ENCODE measurements at places on chromosomes 2 and 18.

DNA sequence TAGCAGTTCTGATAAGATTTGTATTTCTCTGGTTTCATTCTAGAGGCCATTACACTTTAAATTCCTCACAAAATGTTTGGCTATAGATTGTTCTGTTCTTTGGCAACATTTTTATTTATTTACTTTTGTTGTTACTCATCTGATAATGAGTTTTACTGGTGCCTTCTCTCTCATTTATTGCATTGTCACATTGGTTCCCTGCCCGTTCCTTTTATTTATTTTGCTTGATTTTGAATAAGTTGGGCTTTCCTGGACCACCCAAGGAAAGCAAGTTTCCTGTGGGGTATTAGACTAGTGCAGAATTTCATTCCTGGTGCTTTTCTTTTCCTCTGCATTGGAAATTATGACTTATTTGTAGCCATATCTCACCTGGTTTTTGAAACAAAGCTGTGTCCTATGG is 232.0 kb downstream of the SOCS6 start:
- DNase-seq, result no peak

DNA sequence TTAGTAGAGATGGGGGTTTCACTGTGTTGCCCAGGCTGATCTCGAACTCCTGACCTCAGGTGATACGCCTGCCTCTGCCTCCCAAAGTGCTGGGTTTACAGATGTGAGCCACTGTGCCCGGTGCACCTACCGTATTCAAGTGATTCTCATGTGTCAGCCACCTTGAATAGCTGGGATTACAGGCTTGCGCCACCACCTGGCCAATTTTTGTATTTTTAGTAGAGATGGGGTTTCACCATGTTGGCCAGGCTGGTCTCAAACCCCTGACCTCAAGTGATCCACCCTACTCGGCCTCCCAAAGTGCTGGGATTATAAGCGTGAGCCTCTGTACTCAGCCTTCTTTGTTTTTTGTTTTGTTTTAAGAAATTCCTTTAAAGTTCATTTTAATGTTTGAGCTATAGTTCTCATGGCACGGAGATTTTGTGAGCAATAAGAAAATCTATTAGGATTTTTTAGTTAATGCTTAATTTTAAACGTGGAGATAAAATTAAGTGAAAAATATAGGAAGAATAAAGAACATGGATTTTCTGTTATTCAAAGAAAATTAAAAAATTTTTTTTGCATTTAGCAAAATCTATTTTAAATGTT is 242.6 kb downstream of the PHLPP1 start:
- no peak for DNase-seq

DNA sequence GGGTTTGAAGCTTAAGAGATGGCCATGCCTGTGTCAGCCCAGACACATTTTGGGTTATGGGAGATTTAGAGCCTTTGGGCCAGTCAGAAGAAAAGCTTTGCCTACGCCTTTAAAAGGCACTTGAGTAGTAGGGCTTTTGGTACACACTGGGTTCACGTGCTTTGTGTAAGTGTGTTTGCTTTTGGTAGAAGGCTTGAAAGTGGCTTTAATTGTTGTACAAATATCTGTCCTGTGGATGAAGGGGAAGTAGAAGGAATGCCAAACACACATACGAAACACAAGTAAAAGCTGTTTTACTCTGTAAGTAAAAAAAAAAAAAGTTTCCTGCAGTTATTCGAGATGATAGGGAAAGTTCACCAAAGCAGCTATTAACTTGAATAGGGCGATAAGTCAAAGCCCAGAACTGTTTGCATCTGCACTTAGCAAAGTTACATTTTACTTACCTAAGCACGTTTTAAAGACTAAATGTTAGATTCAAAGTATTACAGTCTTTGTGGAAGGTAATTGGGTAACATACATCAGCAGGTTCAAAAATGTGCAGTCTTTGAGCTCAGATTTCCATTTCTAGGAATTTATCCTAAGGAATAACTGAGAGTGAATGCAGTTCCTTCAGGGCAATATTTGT is 75.4 kb downstream of the STK25 start:
- no peak for DNase-seq

- no peak for DNase-seq
Observed at GRCh38 chr18:4821801-4822200, 366.7 kb upstream of the DLGAP1 start.

- DNase-seq, result no peak
Observed at GRCh38 chr2:25165992-25166875, 2.1 kb downstream of the POMC start.

DNA sequence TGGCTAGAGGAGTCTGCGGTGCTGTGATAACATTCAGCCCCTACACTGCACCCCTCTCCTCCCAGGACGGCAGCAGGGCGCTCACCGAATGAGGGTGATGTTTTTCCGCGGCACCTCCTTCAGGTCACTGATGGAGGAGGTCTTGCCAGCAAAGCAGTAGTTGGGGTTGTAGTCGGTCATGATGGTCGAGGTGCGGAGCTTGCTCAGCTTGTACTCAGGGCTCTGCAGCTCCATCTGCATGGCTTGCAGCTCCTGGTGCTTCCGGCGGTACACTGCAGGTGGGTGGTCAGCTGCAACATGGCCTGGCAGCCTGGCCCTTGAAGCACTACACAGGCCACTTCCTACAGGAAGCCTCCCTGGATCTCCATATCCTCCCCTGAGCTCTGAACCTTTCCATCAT is 108.0 kb downstream of the CLIP4 start:
- DNase-seq, result no peak

DNA sequence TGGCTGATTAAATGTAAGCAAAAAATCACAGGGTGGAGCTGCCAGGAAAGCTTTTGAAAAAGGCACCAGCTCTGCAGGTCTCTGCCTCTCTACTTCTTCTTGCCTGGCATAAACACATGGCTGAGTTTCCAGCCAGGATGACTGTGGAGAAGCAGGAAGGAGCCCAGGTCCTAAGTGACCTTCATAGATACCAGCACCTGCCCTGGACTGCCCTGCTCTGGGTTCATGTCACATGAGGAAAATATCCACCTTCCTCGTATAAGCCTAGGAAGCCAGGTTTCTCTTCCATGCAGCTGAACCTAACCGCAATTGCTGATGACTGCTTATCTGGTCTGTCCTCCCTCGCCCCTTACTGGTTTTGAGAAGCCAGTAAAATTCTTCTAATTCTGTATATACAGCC is 47.8 kb upstream of the CREB1 start:
- DNase-seq, result no peak
